ENCODE measurements at places on chromosomes 5 and 9. TPM values are rescaled to one million over a fixed set of nuclear protein-coding genes. Genes with fewer than 3 reads are reported as not detected.

GRCh38 chr9:83596899-83597504, 25.9 kb upstream of the IDNK start:
- peak; percentile 65 for DNase-seq

- DNase-seq, result no peak
Observed at GRCh38 chr9:9791611-9792010, 821.2 kb downstream of the PTPRD start.

Gene ACTBL2
- total RNA-seq, result not detected

GRCh38 chr5:159178978-159179377, 30.4 kb downstream of the RNF145 start:
- DNase-seq, result no peak

Gene SLC6A3
- not detected for total RNA-seq

GRCh38 chr5:116438979-116439554, 135.6 kb downstream of the SEMA6A start:
- no peak for DNase-seq

DNA sequence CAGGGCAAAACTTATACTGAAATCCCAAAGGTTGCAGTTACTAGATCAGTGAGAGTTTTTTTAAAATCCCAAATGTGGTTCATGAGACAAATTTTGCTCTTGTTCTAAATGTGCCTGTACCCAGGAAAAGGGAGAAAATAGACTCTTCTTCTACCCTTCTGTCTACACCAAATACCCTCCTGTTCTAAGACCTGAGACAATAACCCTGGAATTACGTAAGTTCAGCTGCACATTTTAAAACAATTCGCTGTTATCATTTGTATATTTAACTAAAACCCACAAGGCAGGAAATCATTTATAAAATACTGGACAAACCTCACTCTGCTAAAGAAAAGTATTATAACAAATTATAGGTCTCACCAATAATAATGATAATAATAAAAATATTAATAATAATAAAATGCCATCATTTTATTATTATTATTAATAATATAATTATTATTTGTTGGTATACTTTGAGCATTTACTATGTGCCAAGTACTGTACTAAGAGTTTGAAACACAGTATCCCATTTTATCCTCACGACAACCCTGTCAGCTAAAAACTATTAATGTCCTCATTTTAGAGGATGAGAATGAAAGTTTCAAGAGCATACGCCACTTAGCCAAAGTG, 49.8 kb upstream of the AFAP1L1 start:
- no peak for DNase-seq

GRCh38 chr9:113258282-113258681, 17.1 kb downstream of the CDC26 start:
- no peak for DNase-seq

Gene ZDHHC11B
- not detected for total RNA-seq

Gene SOWAHA
- total RNA-seq, result not detected

All from activated CD8-positive, alpha-beta T cell treated with anti-CD3 and anti-CD28 coated beads, Interleukin-2, amount 10 ng/mL, durations not matched to agents 7 days and 5 days (primary cell).